ENCODE measurements at places on chromosomes 7 and 10.

- no peak for DNase-seq
These were observed 181.3 kb downstream of the TAX1BP1 start for GRCh38 chr7:27921081-27921836.

- DNase-seq, result no peak
These were observed 13.1 kb downstream of the PIP4K2A start for GRCh38 chr10:22701132-22701826.

GRCh38 chr7:135811506-135811905 lies 62.9 kb upstream of the FAM180A start:
- no peak for DNase-seq

GRCh38 chr7:155339474-155339873 lies 41.8 kb downstream of the INSIG1 start:
- no peak for DNase-seq

GRCh38 chr7:44740055-44740454 lies 8.6 kb upstream of the ZMIZ2 start:
- no peak for DNase-seq

GRCh38 chr10:44994752-44995530 lies 5.8 kb upstream of the ZNF22 start:
- DNase-seq, result no peak

- DNase-seq, result no peak
These were observed 31.0 kb upstream of the C10orf90 start for GRCh38 chr10:126701526-126701925.

DNA sequence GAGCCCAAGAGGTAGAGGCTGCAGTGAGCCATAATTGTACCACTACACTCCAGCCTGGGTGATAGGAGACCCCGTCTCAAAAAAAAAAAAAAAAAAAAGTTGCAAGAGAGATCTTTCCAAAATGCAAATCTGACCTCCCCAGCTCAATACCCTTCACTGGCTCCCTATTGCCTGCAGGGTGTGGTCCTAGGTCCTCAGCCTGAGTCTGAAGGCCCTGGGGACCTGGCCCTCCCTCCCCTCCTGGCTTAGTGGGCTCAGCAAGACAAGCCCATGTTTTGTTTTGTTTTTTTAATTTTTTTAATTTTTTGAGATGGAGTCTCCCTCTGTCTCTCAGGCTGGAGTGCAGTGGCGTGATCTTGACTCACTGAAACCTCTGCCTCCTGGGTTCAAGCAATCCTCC lies 20.6 kb downstream of the SRRM3 start:
- DNase-seq, result no peak

DNA sequence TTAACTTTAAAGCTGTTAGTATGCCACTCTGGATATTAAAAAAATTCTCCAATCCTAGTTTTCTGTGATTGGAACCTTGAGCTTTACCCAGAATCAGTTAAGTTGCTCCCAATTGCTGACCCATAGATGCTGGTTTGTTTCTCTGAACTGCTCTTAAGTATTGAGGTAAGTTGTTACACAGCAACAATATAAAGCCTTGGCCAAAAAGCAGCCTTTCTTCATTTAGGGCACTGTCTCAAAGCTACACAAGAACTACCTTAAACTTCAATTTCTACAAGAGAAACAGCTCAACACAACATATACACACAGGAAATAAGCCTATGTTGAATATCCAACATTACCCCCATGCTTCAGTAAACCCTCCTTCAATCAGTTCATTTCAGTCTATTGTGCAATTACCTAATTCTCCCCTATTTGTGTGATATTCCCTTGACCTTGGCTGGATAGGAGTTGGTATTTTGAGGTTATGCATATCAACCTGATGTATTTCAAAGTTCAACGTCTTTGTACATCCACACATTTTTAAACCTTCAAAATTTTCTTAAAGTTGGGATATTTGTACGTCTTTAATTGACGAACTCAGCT lies 11.5 kb downstream of the HNRNPA2B1 start:
- DNase-seq, result no peak

DNA sequence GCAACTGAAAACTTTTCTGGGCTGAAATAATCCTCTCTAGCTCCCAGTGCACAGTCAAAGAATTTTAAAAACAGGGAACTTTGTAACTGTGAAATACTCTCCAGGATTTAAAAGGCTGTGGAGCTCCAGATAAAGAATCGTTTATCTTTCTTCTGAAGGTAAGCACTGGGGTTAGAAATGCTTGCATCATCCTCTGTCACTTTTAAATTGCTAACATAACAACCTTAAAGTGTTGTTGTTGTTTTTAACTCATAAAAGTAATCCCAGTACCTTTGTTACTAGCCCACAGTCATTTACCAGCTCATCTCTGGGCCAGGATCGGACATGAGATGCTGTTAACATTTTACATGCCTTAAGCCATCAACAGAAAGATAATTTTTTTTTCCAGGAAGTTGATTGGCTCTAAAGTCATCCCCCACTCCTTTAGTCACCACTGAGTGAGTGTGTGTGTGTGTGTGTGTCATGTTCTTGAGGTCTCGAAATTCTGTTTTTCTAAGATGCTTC lies at the start of gene SLC39A12:
SLC39A12 (plus strand) TSS at position 51 of the 504 bp plus-strand sequence. CDS start 1,359 bp downstream, outside the sequence.
- no peak for DNase-seq

Data from GM12892 (cell line).